ENCODE measurements at places on chromosomes 7 and 10. TPM values are rescaled to one million over a fixed set of nuclear protein-coding genes. Genes with fewer than 3 reads are reported as not detected.

KCNH2 gene
- 0.48 TPM for total RNA-seq

TSPAN12 gene
- not detected for total RNA-seq

SPDYE3 gene
- not detected for total RNA-seq

HOXA9 gene
- not detected for total RNA-seq

CHN2 gene
- total RNA-seq = 0.39 TPM

MKI67 gene
- 244 TPM for total RNA-seq

TWIST1 gene
- total RNA-seq = 1.2 TPM

LIPJ gene
- total RNA-seq = not detected

PTPN20 gene
- 1.3 TPM for total RNA-seq

FAM241B gene
- 9.6 TPM for total RNA-seq

NYAP1 gene
- 0.56 TPM for total RNA-seq

- DNase-seq = no peak
- no peak overlapping the region for H3K27ac ChIP-seq
- peaks cover 2% of the 10 kb centered on the region for H3K36me3 ChIP-seq
- H3K4me1 ChIP-seq = peaks cover 17% of the 10 kb centered on the region
Observed at GRCh38 chr7:107332488-107333269, 137.2 kb upstream of the GPR22 start.

DNA sequence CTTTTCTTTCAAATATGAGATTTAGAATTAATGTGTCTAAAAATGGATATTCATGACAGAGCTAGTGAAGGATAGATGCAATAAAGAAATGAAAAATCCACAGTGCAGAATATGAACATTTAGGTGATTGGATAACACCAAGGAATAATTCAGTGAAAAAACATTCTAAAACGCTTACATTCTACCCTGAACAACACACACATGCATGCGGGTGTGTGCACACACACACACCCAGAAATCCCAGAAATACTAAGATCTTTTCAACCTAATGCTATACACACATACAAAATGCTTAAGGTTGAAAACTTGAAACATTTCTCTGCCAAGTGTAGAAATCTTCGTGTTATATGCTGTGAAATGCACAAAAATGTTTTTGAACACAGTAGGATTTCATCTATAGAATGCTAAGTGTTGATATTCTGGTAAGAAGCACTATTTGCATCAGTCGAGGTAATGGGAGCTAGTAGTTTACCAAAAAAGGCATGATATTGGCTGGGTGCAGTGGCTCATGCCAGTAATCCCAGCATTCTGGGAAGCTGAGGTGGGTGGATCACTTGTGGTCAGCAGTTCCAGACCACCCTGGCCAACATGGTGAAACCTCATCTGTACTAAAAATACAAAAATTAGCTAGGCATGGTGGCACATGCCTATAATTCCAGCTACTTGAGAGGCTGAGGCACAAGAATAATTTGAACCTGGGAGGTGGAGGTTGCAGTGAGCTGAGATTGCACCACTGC lies 600.6 kb downstream of the PHTF2 start:
- no peak overlapping the region for H3K27ac ChIP-seq
- H3K4me1 ChIP-seq = no peaks in the 10 kb centered on the region
- H3K36me3 ChIP-seq = no peaks in the 10 kb centered on the region
- H3K27me3 ChIP-seq = peaks cover 3% of the 10 kb centered on the region
- DNase-seq = no peak

GRCh38 chr7:2978408-2978807 lies 65.3 kb downstream of the CARD11 start:
- DNase-seq = peak; percentile 98
- H3K4me3 ChIP-seq = peak overlapping the region; percentile 74
- H3K27ac ChIP-seq = peak overlapping the region; percentile 94
- peaks cover 46% of the 10 kb centered on the region for H3K36me3 ChIP-seq
- H3K27me3 ChIP-seq = no peaks in the 10 kb centered on the region

DNA sequence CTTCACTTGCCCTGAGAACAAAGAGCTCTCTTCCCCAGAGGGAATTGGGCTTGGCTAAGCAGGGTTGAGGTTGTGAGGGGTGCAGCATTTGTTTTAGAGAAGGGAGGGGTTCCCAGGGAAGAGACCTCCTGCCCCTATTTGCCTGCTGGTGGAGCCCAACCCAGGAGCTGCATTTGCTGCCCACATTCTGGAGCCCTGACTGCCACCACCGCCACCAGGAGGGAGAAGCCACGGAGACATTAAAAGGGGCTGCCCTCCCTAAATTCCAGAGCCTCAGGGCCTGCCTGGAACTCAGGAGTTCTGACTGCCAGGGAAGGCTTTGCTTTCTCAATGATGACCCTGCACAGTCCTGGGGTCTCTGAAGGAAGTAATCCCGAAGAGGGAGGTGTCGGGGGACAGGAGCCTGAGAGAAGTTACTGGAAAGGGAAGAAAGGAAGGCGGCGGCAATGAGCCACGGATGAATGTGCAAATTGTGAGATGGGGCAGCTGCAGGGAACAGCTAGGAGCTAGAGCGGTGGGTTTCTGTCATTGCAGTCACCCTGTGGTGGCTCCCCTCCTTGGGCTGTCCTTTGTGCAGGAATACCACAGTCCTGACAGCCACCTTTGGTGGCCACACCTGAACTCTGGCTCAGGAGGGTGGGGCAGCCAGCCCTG lies 51.3 kb downstream of the NEURL1 start:
- H3K4me3 ChIP-seq = no peak overlapping the region
- no peak for DNase-seq
- peaks cover 11% of the 10 kb centered on the region for H3K4me1 ChIP-seq
- peaks cover 7% of the 10 kb centered on the region for H3K27me3 ChIP-seq

GRCh38 chr10:4127518-4128315 lies 342.7 kb upstream of the KLF6 start:
- peaks cover 8% of the 10 kb centered on the region for H3K36me3 ChIP-seq
- H3K27me3 ChIP-seq = peaks cover 8% of the 10 kb centered on the region
- peak overlapping the region; percentile 4 for H3K27ac ChIP-seq
- no peak overlapping the region for H3K4me3 ChIP-seq

- no peak overlapping the region for H3K4me3 ChIP-seq
- no peak overlapping the region for H3K27ac ChIP-seq
- peak; percentile 73 for DNase-seq
- no peaks in the 10 kb centered on the region for H3K36me3 ChIP-seq
- H3K27me3 ChIP-seq = peaks cover 20% of the 10 kb centered on the region
Observed at GRCh38 chr10:129030996-129031843, 435.8 kb upstream of the MGMT start.

- no peaks in the 10 kb centered on the region for H3K36me3 ChIP-seq
- H3K4me1 ChIP-seq = no peaks in the 10 kb centered on the region
- no peak for DNase-seq
- H3K27me3 ChIP-seq = no peaks in the 10 kb centered on the region
- H3K27ac ChIP-seq = no peak overlapping the region
Observed at GRCh38 chr7:118573085-118573484, 348.6 kb downstream of the ANKRD7 start.

- H3K4me1 ChIP-seq = peaks cover 17% of the 10 kb centered on the region
- H3K27me3 ChIP-seq = peaks cover 56% of the 10 kb centered on the region
- no peak for DNase-seq
- no peak overlapping the region for H3K4me3 ChIP-seq
Observed at GRCh38 chr10:44865289-44865671, 45.9 kb upstream of the TMEM72 start.

- H3K4me1 ChIP-seq = no peaks in the 10 kb centered on the region
- no peaks in the 10 kb centered on the region for H3K27me3 ChIP-seq
- DNase-seq = no peak
- no peak overlapping the region for H3K4me3 ChIP-seq
- no peak overlapping the region for H3K27ac ChIP-seq
Observed at GRCh38 chr7:82578430-82578829, 134.9 kb upstream of the CACNA2D1 start.

DNA sequence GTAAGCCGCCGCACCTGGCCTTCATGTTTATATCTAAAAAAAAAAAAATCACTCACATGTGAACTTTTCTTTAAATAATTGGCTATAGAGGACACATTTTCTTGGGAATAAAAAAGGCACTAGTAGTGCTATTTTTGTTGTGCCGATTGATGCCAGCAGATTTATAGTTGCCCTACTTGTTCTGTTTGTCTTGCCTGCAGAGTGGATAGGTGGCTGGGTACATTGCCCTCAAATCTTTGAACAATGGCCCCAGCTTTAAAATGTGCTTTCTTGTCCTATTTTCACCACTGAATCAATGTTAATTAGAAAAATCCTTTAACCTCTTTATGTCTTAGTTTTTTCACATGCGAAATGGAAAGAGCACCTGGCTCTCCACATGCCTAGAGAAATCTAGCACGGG lies 30.1 kb upstream of the ZNRF2 start:
- H3K27me3 ChIP-seq = no peaks in the 10 kb centered on the region
- H3K4me3 ChIP-seq = no peak overlapping the region
- no peak for DNase-seq
- no peak overlapping the region for H3K27ac ChIP-seq

DNA sequence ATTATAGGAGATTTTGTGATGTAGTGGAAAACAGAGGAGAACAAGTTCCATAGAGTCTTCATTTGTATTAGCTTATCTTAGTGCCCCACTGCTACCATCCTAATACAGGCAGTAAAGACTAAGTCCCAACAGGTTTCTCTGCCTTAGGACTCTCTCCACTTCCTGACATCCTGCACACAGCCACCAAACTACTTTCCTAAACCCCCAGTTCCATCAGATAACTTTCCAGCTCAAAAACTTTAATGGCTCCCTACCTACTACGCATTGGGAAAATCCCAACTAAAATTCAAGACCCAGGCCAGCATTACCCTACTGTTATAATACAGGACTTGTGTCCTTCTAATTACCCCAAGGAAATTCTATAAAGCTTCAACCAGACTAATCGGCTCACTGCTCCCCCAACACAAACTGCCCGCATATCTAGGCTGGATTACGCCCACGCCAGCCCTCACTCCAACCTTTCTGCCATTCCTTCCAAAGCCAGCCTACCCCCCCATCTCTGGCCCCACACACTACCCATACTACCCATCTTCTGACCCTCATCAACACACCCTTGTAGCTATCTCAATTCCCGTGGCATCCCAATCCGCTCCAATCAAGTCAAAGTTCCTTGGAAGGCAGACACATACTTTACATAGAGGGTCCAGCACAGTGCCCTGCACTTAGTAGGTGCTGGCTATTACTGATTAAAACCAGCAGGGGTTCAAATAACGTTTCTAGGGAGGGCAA lies 1.4 kb downstream of the IDE start:
- peak overlapping the region; percentile 77 for H3K4me3 ChIP-seq
- peaks cover 8% of the 10 kb centered on the region for H3K36me3 ChIP-seq
- no peaks in the 10 kb centered on the region for H3K27me3 ChIP-seq
- peaks cover 47% of the 10 kb centered on the region for H3K4me1 ChIP-seq

- no peak overlapping the region for H3K27ac ChIP-seq
- no peaks in the 10 kb centered on the region for H3K36me3 ChIP-seq
- no peaks in the 10 kb centered on the region for H3K27me3 ChIP-seq
- no peak for DNase-seq
- no peak overlapping the region for H3K4me3 ChIP-seq
Observed at GRCh38 chr7:80517282-80517747, 5.5 kb upstream of the GNAT3 start.

GRCh38 chr10:6612371-6612770 lies 32.3 kb upstream of the PRKCQ start:
- H3K4me1 ChIP-seq = peaks cover 79% of the 10 kb centered on the region
- H3K27me3 ChIP-seq = no peaks in the 10 kb centered on the region
- peak overlapping the region; percentile 43 for H3K27ac ChIP-seq
- peak; percentile 37 for DNase-seq

DNA sequence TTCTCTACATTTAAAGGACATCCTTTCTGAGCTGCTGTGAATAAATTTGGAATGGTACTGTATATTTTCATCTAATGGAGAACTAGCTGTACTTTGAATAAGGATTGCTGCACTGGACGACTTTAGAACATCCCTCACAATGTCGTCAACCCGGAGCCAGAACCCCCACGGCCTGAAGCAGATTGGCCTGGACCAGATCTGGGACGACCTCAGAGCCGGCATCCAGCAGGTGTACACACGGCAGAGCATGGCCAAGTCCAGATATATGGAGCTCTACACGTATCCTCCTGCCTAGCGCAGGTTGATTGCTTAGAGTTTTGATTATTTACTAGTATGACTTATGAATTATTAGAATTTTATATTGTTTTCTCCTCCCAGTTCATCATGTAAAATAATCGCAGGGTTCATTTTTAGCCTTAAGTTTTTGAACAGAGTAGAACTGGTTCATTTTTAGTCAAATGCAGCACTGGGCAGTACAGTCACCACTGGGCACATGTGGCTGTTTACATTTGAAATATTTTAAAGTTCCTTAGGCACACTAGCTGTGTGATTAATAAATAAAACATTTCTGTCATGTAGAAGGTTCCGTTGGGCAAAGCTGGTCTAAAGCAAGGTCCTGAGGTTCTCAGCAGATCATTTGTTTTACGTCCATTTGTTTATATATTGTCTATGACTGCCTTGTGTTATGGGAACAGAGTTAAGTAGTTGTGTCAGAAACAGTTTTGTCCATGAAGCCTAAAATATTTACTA lies 31.5 kb downstream of the CUL1 start:
- no peaks in the 10 kb centered on the region for H3K27me3 ChIP-seq
- no peak overlapping the region for H3K4me3 ChIP-seq
- peaks cover 54% of the 10 kb centered on the region for H3K4me1 ChIP-seq

DNA sequence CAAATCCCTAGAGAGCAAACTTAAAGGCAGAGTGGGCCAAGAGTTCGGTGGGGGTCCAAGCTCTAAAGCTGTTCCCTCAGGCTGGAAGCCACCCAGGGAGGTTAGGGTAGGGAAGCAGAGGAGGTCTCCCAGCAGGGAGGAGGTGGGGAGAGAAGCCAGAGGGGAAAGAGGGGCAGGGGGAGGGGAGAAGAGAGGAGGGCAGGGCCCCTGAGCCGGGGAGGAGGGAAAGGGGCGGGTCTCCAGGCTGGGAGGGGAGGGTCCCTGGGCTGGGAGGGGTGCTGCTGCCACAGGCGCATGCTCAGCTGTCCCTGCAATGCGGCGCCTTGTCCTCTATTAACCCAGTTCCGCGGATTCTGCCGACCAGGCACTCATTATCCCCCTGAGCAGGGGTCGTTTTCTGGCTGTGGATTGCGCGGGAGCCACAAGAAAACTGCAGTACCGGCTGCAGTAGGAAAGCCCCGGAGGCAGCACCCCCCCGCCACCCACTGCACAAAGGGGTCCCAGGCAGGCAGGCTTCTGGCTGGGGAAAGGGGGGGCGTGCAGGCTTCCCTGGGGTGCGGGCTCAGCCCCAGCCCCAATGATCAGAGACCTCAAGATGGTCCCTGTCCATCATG lies 49.3 kb downstream of the CAMK2B start:
- DNase-seq = no peak
- H3K27me3 ChIP-seq = no peaks in the 10 kb centered on the region
- no peaks in the 10 kb centered on the region for H3K4me1 ChIP-seq
- H3K36me3 ChIP-seq = no peaks in the 10 kb centered on the region
- H3K27ac ChIP-seq = no peak overlapping the region
- no peak overlapping the region for H3K4me3 ChIP-seq

DNA sequence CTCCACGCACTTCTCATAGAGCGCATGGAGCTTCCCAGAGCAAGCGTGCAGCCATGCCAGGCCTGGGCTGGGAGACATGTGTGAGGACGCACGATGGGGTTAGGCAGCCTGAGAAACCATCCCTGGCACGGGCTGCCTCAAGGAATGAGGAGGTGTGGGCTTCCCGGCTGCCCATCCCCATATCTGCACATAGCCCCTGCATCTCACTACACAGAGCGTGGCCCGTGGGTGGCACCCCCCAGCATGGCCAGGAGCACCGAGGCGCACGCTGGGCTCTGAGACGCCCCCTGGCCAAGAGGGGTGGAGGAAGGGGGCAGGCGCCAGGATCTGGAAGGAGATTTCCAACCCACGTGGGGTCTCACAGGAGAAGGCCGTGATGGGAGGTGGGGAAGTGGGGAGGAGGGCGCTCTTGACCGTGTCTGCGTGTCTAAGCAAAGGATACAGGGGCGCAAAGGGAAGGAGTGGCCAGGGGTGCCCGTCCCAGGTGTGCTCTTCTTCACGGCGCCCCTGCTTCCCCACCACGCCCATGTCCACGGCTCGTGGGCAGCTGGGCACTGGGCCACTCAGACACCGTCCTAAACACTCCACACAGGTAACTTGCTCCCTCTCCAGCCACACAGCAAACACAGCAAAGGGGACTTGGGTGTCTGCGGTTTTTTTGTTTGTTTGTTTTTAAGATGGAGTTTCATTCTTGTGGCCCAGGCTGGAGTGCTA lies 340.5 kb downstream of the PTPRN2 start:
- no peaks in the 10 kb centered on the region for H3K36me3 ChIP-seq
- no peaks in the 10 kb centered on the region for H3K27me3 ChIP-seq

Data from activated CD4-positive, alpha-beta T cell treated with anti-CD3 and anti-CD28 coated beads for 36 hours (primary cell).